Frontal cortex (tissue), 4 donors: ENCODE measurements at places on chromosomes 13 and 19. TPM values are rescaled to one million over a fixed set of nuclear protein-coding genes. Genes with fewer than 3 reads are reported as not detected.

The GEMIN7 gene
- total RNA-seq = 11.8 TPM

The FCER2 gene
- not detected for total RNA-seq

The KCNC3 gene
- total RNA-seq = 1.2 TPM

The ZIK1 gene
- 29.8 TPM for total RNA-seq

The RFPL4A gene
- total RNA-seq = not detected

The CD70 gene
- not detected for total RNA-seq

The ZSCAN5B gene
- not detected for total RNA-seq
